ENCODE measurements at places on chromosomes 1 and 21.

DNA sequence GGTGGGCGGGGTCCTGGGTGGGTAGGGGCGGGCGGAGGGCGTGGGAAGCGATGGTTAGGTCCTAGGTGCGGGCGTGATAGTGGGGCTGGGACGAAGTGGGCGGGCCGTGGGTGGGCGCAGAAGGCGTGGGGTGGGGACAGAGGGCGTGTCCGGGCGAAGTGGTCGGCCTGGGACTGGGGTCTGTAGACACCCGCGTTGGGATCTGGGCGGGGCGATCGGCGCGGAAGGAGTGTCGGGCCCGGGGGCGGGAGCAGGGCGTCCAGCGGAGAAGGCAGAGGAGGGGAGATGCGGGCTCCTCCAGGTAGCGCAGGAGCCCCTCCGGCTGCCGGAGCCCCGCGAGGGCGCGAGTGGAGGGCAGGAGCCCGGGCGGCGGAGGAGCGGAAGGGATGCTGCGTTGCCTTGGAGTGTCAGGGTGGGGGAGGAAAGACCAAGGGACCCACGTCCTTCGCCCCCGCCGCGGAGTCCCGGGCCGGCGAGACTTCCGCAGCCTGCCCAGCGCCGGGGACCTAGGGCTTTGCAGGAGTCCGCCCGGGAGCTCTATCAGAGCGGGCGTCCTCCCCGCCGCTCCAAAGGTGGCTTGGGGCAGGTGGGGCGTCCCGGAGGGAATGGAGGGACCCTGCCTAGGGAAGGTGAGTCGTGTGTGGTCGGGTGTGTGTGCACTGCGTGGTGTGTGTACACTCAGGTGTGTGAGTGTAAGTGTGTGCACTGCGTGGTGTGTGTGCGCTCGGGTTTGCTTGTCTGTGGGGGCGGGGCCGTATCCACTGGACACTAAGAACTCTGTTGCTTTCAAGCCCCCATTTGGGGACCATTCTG is 27.0 kb upstream of the PRSS38 start:
- no peak for DNase-seq

DNA sequence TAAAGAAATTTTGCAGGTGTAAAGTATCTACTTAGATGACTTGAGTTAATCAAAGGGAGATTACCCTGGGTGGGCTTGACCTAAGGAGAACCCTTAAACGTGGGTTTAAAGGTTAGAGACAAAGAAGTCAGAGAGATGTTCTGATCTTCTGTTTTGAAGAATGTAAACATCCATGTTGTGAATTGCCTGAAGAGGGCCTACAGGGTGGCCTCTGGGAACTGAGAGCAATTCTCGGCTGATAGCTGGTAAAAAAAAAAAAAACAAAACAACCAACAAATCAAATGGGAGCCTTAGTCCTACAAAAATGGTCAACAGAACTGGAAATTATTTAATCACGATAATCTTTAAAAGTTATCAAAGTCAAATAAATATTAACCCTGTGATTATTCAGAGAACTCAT is 89.4 kb upstream of the BCL10 start:
- no peak for DNase-seq

DNA sequence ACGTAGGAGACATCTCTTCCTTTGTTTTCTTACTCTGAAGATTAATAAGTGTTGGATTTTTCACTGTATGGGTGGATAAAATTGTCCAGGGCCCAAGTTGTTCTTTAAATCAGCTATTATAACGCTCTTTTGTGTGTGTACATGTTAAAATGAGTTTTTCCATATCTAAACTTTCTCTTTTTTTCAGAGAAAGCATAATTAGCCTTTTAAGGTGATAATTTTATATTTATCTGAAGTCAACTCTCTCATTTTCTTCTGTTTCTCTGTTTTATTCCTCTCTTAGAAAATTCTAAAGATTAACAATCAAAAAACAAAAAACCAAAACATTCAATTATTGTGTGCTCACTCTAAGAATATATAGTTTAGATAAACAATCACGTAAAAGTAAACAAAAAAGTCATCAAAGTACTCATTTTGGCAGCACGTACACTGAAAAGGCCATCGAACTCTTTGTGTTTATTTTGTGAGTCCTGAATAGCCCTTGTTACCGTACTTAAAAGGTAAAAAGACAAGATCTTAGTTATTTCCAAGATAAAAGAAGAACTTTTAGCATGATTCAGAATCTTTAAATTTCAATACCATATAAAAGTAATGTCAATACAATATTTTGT is 7.2 kb upstream of the CDC73 start:
- no peak for DNase-seq

GRCh38 chr1:178127482-178128191 is 33.7 kb downstream of the RASAL2 start:
- no peak for DNase-seq

- DNase-seq: no peak
These were observed 74.4 kb downstream of the CAMTA1 start for GRCh38 chr1:6859415-6860343.

- DNase-seq: no peak
These were observed 112.7 kb downstream of the VPS13D start for GRCh38 chr1:12342401-12343003.

GRCh38 chr1:66415281-66415680 is 118.7 kb upstream of the SGIP1 start:
- no peak for DNase-seq

- no peak for DNase-seq
These were observed 23.9 kb downstream of the RYR2 start for GRCh38 chr1:237065903-237066302.

- DNase-seq: no peak
These were observed 21.6 kb downstream of the TCEA3 start for GRCh38 chr1:23403038-23403336.

- DNase-seq: no peak
These were observed 49.1 kb upstream of the CCDC27 start for GRCh38 chr1:3702990-3703728.

GRCh38 chr1:226798427-226799411 is 59.6 kb upstream of the ITPKB start:
- peak; percentile 34 for DNase-seq

DNA sequence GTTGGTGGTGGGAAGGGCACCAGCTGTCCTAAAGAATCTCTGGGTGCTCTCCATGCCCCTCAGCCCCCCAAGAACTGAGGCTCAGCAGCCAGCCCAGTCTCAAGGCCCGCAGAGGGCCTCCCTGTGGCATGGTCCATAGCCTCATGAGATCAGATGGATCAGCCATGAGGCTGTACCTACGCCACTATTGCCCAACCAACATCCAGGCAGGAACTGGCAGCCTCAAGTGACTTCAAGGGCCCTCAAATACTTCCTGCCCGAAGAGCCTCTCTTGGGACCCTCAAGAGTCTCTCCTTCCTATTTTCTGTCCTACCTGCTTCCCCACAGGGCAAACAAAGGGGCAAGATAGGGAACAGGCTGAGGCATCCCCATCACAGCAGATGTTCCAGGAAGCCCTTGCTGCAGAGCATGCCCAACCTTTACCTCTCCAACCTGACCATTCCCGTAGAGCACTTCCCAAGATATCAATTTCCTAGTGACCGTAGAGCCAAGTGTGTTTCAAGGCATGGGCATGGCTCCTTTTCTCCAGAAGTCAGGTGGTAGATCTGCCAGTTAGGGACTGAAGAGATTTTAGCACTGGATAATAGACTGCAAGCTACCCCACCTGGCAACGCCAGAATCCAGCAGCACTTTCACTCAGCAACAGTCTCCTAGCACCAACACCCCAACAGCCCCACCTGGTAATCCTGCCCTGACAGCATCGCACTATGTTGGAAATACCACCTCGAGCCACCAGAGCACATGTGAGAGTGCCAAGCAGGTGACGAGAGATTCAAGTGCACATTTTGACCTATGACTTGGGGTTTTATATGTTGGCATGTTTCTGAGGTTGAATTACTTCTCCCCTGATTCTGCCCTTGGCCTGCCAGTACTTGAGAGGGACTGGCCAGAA is 13.7 kb upstream of the MFSD2A start:
- DNase-seq: no peak

DNA sequence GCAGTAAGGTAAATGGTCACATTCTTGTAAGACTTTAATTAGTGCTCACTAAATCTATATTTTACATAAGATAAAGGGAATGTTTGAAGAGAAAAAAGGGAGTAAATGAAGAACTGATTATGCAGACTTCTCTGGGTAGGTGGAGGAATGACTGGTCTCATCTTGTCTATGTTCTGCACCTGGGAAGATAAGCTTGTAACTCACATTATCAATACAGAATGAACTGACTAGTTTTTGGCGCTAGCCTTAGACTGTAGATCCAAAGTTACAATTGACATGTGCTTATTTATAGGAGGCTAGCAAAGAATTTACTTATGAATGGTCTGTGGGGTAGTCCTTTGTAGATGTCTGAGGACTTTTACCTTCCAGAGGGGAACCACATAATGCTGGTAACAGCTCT is 214.9 kb upstream of the RAB4A start:
- DNase-seq: no peak

GRCh38 chr1:235992868-235993267 is 72.0 kb downstream of the NID1 start:
- DNase-seq: no peak

Data from erythroblast (primary cell).